Activated B cell treated with CpG ODN at 0.5 μM for 24 hours (primary cell): ENCODE measurements at places on chromosomes 2 and 18. TPM values are rescaled to one million over a fixed set of nuclear protein-coding genes. Genes with fewer than 3 reads are reported as not detected.

The EHD3 gene
- total RNA-seq, result 38.1 and 40.3 TPM in 2 replicates

DNA sequence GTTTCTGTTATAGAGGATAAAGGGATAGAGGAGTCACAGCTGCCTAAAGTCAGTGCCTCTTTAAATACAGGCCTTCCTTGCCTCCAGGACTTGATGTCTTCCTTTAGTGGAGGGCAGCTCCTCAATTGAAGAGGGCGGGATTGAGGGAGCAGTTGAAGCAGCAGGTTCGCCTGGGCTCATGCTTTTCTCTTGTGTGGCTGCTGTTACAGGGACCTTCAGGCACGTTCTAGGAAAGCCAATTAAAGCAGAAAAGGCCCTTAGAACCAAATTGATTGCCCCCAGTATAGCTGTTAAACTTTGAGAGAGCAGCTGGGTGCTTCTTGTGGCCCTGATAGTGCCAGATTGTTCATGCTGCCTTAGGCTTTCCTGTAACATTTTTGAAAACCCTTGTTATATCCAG lies 42.0 kb upstream of the LTBP1 start:
- no peak for DNase-seq

DNA sequence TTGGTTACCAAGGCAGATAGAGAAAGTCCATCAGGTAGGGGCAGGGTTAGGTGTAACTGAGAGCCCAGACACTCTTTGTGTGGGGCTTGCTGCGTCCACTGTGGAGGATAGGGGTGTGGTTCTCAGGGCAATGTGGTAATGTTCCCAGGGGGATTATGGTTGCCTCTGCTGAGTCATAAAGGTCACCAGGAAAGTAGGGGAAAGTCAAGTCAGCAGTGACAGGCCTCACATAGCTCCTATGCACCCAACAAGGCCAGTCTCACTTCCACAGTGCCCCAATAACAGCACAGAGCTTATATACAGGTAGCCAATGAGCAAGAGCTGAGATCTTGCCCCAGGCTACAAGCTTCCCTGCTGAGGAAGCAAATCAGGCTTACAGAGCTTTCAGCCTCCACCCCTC lies 1438.0 kb upstream of the ZEB2 start:
- no peak for DNase-seq

GRCh38 chr2:32342801-32343200 lies 14.0 kb upstream of the BIRC6 start:
- DNase-seq, result no peak

DNA sequence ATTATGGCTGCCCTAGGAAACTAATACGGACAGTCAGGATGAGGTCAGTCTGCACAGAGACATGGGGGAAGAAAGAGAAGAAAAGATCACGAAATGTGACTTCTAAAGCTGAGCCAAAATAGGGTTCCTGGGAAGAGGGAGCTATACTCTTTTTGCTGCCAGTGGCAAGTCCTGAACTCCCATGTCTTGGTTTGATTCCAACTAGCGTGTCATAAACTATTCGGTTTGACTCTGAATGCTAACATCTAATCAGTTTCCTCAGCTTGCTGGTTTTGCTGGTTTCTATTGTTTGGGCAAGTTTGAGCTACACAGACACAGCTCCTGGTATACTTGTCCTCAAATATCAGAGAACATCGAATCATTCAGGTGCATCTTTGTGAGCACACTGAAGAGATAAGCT lies 80.5 kb upstream of the CYP1B1 start:
- no peak for DNase-seq

GRCh38 chr18:7789856-7790552 lies 222.9 kb downstream of the PTPRM start:
- no peak for DNase-seq

DNA sequence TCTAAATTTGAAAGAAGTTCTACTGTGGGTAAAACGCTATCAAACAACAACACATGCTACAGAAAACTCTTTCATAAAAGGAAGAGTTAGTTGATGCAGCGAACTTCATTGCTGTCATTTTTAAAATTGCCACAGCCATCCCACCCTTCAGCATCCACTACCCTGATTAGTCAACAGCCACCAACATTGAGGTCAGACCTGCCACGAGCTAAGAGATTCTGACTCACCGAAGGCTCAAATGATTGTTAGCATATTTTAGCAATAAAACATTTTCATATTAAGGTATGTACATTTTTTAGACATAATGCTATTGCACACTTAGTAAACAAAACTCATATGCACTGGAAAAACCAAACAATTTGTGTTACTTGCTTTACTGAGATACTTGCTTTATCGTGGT lies 347.1 kb downstream of the CLIP4 start:
- no peak for DNase-seq
